Right atrium auricular region (tissue), 2 donors: ENCODE measurements at places on chromosomes 7 and 10. TPM values are rescaled to one million over a fixed set of nuclear protein-coding genes. Genes with fewer than 3 reads are reported as not detected.

The GDF2 gene
- 0.16 TPM for total RNA-seq

The CD36 gene
- 421 TPM for total RNA-seq

The CH25H gene
- total RNA-seq: 0.98 TPM

The ANKRD30A gene
- not detected for total RNA-seq

GRCh38 chr7:54664235-54665228 is 94.5 kb downstream of the SEC61G start:
- no peak for DNase-seq

DNA sequence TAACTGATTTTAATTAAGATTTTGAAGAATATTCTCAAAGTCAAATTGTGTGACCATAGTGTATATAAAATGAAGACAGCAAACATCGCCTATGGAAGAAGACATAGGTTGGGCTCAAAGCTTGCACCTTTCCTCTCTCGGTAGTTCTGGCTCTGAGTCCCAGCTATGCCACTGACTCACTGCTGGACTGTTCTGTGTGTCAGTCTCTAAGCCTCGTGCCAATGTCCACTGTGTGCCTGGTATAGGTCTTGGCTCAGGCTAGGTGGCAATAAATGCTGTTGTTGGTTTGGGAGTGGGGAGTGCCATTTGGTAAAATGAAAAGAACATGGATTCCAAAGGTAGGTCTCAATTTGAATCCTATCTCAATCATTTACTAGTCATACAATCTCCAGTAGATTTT is 137.5 kb upstream of the RHEB start:
- no peak for DNase-seq

DNA sequence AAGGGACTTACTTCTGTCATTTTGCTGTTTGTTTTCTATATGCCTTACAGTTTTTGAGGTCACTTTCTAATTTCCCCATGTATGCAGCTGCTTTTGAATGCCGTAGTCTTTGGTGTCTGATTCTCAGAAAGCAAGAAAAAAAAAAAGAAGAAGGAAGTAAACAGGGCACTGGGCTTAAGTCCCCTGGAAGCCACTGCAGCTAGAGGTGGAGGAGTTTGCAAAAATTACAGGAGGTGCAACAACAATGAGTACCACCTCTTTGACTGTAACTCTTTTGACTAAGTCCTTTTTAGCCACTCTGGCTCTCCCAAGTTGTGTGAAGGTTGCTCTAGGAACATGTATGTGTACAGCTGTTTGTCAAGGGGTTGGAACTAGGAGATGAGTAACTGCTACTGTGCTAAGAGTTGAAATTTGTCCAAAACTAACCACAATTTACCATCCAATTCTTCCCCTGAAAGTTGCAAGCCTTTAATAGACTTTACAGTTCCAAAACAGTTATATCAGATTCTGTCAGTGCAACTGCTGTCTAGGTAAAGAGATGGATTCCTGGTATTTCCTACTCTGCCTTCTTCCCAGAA is 588.0 kb upstream of the LRRN3 start:
- no peak for DNase-seq
